ENCODE measurements at places on chromosomes 7 and 10.

DNA sequence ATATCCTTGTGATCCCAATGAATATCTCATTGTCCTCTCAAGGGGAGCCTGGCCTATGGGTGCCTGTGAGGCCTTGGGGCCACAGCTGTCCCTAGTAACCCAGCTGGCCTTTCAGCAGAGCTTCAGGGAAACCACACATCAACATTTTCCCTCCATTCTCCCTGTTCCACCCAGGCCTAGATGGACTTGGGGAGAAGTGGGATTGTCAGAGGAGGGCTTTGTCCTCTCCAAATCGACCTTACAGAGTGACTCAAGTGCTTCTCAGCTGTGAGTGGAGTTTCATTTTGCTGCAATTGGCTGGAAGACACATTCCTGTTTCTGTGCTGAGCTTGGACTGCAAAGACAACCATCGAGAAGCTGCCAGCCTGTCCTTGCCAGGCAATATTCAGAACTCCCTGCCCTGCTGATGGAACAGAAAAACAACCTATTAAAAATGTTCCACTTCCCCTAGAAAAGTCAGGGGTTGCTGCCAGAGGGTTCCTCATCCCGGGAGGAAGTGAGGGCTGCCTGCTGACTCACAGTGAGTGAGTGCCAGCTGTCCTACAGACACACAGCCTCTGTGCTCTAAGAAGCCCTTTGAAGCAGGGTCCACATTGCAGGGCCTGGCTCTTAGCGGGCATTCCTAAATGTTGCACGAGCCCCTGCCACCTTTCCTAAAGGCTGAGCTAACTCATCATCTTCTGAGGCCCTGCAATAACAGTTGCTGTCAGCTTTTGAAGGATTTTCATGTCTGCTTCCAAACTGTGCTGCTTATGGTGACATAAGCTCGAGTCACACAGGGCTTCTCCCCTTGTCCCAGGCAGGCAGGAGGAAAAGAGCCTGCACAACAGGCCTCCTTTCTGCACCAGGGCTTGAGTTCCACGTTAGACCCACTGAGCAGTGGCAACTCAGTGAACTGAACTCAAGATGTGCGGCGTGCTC lies 20.5 kb downstream of the STRA8 start:
- DNase-seq: no peak

DNA sequence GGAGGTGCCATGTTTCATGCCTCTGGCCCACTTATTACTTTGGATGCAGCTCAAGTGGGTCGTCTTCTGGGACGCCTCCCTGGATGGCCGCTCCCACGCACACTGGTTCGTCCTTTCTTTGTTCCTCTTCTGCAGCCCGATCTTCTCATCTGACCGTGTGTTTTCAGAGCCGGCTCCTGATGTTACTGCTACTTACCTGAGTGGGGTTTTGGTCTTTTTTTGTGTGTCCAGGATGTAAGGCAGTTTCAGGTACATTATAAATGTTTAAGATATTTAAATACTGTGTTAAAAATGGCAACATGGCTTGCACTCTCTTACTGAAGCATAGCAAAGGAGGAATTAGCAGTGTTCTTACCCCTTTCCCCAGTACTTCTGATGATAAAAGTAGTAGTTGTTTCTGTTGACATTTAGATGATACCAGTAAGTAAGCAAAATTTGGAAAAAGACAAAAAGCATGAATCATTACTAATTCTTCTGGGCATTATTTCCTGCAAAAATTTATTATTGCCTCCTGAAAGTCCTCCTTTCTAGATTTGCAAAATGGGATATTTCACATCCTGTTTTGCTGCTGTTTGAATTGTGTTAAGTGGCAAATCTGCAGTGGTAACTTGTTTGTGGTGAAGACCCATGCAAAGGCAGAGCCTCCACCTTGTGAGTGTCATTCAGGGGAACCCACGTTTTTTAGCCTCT lies 59.4 kb downstream of the SHH start:
- no peak for DNase-seq

GRCh38 chr10:11046776-11047160 lies 29.1 kb downstream of the CELF2 start:
- no peak for DNase-seq

GRCh38 chr10:55351431-55351830 lies 550.4 kb upstream of the PCDH15 start:
- no peak for DNase-seq

DNA sequence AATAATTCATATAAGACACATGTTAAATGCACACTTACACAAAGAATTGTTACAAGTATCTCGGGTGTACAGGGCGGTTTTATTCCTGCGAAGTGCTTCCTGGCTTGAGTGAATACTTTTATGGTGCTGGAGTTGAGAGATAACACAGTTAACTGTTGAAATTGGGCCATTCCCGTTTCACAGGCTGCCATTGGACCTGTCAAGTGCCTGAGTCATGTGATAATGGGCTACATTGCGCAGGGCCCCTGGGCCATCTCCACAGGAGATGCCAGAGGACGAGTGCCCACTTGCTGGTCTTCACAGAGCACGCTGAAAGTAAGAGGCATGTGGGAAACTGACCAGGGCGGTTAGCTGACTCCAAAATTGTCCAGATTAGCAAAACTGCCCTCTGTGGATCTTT lies 4.8 kb downstream of the FBH1 start:
- no peak for DNase-seq

GRCh38 chr7:66256281-66256680 lies 51.1 kb downstream of the TPST1 start:
- no peak for DNase-seq

- DNase-seq: no peak
Measured at GRCh38 chr10:110973400-110973799, 54.0 kb downstream of the SHOC2 start.

- DNase-seq: no peak
Measured at GRCh38 chr7:157794746-157795065, 457.9 kb downstream of the DNAJB6 start.

GRCh38 chr10:99976886-99977665 lies 32.7 kb downstream of the DNMBP start:
- no peak for DNase-seq

DNA sequence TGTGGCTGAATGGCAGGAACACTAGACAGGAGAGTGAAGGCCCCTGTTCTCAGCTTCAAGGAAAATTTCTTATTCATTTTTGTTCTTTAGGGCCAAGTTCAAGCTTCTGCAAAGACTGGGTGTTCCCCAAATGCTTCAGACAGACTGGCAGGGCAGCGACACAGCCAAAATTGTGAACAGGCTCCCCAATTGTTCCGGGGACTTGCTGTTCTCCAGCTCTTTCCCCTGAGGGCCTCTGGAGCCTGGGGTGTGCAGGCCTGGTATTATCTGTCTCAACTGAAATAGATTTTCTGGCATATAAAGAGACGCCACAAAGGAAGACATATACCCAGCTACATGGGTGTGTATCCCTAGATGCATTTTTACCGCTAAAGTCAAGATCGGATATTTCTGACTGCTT lies 30.3 kb upstream of the PLCE1 start:
- DNase-seq: no peak

- no peak for DNase-seq
Measured at GRCh38 chr7:126426652-126427051, 826.1 kb downstream of the GRM8 start.

- DNase-seq: no peak
Measured at GRCh38 chr10:7192061-7192460, 218.8 kb downstream of the SFMBT2 start.

GRCh38 chr10:30415593-30415992 lies 18.4 kb upstream of the MAP3K8 start:
- no peak for DNase-seq
